ENCODE measurements at places on chromosomes 13 and 19.
A peak's percentile ranks its signal among the peaks of the same experiment; 100 is the strongest.

GRCh38 chr19:55270172-55270942 lies 9.6 kb downstream of the HSPBP1 start:
- DNase-seq, result no peak

- no peak for DNase-seq
These were observed 3.2 kb downstream of the LRFN1 start for GRCh38 chr19:39317476-39317875.

GRCh38 chr19:37725181-37725580 lies 5.6 kb upstream of the ZNF607 start:
- no peak for DNase-seq

DNA sequence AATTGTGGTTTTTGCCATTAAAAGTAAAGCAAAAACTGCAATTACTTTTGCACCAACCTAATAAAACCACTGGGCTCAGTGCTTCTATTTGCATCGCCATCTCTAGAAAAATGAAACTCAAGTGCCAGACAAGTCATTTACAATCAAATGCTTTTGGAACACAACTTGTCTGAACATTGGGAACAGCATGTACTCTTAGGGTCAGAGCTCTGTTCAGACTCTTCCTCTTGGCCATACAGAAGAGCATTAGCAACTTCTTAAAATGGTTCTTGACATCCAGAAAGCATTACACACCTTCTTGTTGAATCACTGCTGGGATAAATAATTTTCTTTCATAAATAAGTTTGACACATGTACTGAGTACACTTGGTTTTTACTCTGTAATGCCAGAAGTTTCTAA lies 272.5 kb downstream of the DCLK1 start:
- no peak for DNase-seq

DNA sequence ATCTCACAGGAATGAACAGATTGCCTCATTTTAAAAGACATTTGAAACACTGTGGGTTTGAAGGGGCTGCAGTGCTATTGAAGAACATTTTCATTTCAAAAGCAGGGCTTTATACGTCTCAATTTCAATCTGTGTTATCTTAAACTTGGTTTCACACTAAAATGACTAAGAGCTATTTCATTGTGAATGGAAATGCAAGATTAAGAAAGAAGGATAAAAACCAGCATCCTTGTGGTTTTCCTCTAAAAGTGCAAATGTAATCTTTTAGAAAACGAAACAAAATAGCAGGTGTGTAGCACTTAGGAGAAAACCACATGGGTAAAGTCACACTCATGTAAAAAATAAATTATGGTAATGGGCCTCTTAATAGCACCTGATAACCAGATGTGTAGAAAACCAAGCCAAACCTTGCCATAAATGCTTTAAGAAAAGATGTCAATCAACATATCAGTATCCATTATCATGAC lies 397.7 kb downstream of the GPC6 start:
- peak; percentile 25 for DNase-seq

GRCh38 chr13:27353708-27354107 lies 70.7 kb upstream of the GTF3A start:
- no peak for DNase-seq

- no peak for DNase-seq
These were observed 49.3 kb upstream of the FREM2 start for GRCh38 chr13:38637576-38637975.

DNA sequence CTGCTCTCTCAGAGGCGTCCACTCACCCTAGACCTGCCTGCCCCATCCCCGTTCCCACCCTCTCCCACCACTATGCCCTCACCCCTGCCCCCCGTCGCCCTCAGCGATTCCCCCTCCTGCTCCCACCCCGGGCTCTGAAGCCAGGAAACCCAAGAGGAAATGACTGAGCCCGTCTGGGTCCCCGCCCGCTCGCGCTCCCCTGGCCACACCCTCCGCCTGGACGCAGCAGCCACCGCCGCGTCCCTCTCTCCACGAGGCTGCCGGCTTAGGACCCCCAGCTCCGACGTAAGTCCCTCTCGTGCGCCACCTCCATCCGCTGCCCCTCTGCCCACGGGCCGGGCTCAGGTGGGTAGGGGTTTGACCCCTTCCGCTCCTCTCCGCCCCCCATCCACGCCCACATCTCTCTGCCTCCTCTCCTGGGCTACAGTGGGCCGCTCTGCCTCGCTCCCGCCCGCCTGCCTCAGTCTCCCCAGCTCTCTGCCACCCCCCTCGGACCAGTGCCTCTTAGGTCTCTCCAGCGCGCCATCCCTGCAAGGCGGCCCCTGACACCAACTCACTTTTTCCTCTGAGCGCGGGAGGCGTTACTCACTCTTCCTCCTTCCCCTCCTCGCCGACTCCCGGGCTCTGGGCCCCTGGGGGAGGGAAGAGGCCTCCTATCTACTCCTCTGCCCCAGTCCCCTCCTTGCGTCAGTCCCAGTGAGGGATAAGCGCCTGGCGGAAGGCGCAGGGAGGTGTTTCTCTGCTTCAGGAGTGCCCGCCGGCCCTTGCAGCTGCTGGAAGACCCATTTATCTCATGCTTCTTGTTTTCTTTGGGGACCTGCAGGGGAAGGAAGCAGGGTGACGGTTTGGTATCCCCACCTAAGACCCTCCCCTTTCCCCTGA lies at the start of gene FXYD5:
Gene FXYD5, plus strand, starts transcription at position 211 of the 882 bp plus-strand sequence. CDS start 816 bp downstream, outside the sequence.
- DNase-seq, result peak; percentile 90

DNA sequence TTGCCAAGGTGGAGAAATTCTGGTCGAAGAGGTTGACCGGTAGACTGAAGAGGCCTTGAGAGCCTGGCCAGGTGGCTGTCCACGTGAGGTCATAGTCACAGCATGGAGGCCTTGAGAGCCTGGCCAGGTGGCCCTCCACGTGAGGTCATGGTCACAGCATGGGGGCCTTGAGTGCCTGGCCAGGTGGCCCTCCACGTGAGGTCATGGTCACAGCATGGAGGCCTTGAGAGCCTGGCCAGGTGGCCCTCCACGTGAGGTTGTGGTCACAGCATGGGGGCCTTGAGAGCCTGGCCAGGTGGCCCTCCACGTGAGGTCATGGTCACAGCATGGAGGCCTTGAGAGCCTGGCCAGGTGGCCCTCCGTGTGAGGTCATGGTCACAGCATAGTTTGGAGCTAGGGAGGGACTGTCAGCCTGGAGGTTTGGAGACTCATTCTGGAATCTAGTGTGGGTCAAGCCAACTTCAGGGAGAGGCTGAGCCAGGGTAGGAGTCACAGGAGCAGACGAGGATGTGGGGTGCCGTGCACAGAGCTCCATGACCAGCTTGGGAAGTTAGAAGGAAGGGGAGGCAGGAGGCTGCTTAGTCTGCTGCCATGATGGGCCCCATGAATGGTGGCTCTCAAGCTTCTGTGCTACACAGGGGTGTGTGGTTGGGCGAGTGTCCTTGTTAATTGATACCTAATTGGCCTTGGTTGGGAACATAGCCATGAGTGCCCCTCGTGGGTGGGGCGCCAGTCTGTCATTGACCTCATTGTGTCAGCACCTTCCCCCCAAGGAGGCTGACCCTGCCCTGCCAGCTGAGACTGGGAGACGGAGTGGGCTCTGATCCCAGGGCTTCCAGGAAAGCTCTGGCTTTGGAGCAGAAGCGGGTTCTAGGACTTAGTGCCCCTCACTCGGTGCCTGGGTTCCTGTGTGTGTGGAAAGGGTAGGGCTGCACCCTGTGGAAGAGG lies 4.0 kb downstream of the LENG9 start:
- no peak for DNase-seq

DNA sequence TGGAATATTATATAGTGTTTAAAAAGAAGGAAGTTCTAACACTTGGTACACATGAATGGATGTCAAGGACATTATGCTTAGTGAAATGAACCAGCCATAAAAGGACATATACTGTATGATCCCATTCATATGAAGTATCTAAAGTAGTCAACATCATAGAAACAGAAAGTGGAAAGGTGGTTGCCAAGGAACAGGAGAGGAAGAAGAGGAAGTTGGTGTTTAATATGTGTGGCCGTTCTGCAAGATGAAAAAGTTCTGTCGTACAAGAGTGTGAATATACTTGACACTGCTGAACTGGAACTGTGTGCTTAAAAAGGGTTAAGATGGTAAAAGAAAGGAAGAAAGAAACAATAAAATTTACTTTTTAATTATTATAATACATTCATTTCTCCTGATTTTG lies 33.1 kb upstream of the C1QTNF9 start:
- no peak for DNase-seq

- DNase-seq, result no peak
These were observed 1405.5 kb downstream of the SLITRK5 start for GRCh38 chr13:89076622-89077021.

DNA sequence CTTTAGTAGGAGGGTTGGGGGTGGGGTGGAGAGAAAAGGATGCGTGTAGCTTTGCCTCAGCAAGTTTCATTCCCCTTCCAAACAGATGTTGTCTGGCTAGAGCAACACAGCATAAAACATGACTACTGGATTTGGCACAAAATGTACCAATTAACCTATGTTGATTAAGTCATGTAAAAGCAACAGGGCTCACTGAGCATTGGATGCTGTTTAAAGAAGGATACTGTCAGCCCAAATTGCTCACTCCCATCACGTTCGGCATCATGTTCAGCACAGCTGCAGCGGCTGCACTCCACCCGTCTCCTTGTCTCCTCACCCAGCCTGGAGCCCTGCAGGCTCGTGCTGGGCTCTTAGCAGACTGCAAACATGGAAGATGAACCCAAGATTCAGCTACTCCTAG lies 77.5 kb downstream of the DLEU7 start:
- no peak for DNase-seq

DNA sequence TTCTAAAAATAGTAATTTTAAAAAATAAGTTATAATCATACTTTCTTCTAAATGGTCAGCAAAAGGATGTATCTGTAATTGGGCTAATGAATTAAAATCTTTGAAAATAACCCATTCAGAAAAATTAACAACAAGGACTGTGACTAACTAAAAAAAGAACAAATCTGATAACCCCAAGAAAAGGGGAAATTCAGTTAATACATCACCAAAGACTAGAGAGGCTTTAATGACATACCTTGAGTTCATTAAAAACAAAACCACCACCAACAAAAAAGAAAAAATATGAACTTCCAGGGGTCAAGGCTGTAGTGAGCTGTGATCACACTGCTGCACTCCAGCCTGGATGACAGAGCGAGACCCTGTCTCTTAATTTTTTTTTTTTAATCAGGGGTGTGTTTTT lies 121.8 kb downstream of the TBC1D4 start:
- DNase-seq, result no peak

GRCh38 chr13:70703755-70704154 lies 595.5 kb upstream of the KLHL1 start:
- peak; percentile 17 for DNase-seq

DNA sequence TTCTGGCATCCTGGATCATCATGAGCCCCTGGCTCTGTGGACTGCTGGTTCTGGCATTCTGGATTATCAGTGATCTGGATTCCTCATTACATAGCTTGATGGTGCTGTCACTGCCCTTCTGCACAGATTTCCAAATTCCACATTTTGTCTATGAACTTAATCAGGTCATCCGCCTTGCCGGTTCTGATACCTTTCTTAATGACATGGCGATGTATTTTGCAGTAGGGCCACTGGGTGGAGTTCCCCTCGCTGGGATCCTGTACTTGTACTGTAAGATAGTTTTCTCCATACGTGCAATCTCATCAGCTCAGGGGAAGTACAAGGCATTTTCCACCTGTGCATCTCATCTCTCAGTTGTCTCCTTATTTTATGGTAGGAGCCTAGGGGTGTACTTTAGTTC lies 24.4 kb upstream of the OR7C2 start:
- no peak for DNase-seq

- no peak for DNase-seq
These were observed 4.3 kb upstream of the SLITRK5 start for GRCh38 chr13:87666831-87667230.

DNA sequence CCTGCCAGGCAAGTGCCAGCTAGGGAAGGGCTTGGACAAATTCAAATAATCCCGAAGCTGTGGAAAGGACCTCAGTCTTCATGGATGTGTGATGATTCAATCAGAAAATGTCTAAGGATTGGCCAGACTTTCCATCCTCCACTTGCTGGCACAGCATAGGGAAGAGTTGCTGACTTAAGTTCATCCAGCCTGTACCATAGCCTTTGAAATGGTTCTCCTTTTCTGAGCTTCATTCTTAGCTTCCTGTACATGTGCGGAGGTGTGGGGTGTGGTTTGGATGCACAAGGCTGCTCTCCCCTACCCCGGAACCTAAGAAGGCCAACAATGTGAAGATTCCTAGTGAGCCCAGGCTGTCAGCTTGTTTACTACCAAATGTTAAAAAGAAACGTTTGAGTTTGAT lies 959 bp upstream of the IGFL3 start:
- no peak for DNase-seq

DNA sequence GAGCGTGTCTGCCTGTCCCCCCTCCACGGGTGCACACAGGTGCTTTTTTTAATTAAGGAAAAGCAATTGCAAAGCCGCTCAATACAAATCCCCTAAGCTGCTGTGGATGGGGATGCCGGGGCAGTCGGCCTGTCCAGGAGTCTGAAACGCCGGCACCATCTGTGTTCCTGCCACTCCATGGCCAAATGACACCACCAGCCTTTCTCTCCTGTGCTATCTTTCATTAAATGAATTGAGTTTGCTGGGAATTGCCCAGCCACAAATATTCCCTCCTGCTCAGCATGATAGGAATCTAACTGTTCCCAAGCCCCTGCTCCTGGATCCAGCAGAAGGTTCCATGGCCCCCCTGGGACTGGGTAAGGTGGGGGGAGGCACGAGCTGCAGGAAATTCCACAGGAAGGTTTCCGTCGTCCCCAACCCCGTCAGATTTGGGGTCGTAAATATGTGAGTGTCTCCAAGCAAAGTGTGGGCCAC lies 139.2 kb downstream of the KDM4B start:
- no peak for DNase-seq

- DNase-seq, result no peak
These were observed 841 bp upstream of the ZC3H13 start for GRCh38 chr13:46053162-46054012.

DNA sequence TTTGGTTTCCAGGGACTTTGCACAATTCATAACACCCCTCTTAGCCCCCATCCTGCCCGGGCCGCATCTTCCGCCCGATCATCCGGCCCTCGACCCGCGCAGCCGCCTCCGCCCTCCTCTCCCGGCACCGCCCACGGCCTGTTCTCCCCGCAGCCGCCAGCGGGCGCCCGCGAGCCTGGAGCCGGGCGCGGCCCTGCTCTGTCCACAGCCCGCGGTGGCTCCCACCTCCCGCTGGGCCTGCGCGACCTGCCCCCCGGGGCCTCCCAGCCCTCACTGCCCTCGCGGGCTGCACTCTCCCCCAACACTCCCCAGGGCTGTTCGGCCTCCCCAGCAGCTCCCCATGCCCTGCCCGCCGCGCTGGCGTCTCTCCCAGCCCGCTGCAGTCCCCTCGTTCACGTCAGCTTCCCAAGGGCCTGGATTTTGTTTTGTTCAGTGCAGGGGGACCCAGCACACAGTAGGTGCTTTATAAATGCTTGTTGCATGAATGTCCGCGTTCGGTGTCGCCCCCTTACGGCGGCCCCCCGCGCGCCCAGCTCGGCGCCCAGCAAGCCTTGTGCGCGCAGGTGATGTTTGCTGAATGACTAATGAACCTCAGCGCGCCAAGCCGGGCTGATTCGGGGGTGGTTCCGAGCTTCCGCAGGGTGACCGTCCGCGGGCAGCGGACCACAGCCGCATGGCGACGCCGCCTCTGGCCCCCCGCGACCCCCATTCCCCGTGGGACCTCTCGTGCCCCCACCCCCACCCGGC lies 4.6 kb upstream of the APC2 start:
- peak; percentile 54 for DNase-seq

- no peak for DNase-seq
These were observed 150.9 kb downstream of the PDS5B start for GRCh38 chr13:32737111-32737571.
